PC-9 (cell line): ENCODE measurements at places on chromosomes 7 and 10. TPM values are rescaled to one million over a fixed set of nuclear protein-coding genes. Genes with fewer than 3 reads are reported as not detected.

DNA sequence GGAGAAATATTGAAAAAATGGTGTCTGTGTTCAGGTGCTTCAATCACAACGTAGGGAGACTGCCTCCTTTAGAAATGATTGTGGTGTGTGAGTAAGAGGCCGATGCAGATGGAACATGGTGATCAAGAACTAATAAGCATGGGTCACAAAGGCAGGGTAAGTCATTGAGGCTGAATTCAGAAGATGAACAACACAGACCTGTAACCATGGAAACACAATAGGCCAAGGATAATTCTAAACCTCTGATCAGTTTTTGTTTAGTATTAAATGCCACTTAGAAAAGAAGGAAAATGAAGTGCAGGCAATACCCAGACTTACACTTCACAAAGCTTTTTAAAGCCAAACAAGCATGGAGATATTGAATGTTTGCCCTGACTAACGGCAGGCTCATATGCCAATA lies 32.8 kb upstream of the TAS2R16 start:
- DNase-seq, result no peak

GRCh38 chr10:16341637-16342036 lies 95.2 kb upstream of the PTER start:
- no peak for DNase-seq

GRCh38 chr7:104123786-104124185 lies 84.0 kb downstream of the ORC5 start:
- no peak for DNase-seq

GRCh38 chr7:101557421-101557820 lies 71.7 kb downstream of the MYL10 start:
- no peak for DNase-seq

DNA sequence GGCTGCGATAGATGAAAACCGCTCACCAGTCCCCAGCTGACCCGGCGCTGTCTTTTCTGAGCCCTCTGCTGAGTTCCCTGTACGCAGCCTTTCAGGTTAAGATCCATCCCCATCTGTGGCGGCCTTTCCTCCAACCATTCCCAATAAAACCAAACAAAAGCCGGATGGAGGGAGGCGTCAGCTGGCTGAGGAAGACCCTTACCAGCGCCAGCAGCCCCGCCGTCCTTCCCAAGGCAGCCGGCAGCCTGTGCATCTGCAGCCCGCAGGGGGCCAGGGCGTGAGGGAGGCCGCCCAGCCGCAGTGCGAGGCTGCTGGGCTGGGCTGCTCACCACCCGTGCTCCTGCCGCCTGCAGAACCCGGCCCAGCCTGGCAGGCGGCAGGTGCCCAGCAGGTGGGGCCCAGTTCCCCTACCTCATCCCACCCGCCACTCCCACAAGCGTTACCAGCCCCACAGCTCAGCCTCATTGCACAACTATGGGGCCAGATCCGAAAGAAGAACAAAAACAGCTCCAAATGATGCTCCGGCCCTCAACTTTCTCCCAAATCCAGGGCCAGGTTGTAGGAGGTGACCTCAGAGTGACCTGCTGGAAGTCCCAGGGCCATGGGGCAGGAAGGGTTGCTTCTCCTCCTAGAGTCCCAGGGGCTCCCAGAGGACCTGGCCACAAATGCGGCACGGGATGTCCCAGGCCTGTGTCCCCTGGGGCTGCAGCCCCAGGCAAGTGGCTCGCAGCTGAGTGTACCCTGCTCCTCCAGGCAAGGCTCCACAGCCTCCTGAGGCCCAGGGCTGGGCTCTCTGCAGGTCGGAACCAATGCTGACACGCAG lies 23.8 kb downstream of the PAPOLB start:
- DNase-seq, result no peak

- no peak for DNase-seq
Observed at GRCh38 chr7:129317450-129317849, 92.6 kb downstream of the AHCYL2 start.

DNA sequence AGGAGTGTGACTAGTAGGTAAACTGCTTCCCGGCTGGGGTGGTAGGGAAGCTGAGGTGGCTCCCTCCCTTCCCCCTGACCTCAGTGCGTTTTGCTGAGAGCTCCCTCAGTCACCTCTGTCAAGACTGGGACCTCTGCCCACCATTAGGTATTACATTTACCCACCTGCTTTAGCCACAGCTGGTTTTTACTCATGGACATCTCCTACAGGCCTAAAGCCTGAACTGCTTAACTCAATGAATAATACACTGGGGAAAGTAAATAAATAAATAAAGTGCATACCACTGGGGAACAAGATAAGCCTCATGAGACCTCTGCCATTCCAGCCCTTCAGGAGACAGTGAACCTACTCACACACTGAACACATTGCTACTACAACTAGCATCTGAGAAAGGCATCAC lies 38.9 kb upstream of the CDK13 start:
- DNase-seq, result no peak

The MET gene
- 237 and 287 TPM in 2 replicates for total RNA-seq
